ENCODE measurements at places on chromosomes 2 and 18.

- no peak for DNase-seq
Measured at GRCh38 chr18:49227001-49227380, 233.5 kb downstream of the DYM start.

DNA sequence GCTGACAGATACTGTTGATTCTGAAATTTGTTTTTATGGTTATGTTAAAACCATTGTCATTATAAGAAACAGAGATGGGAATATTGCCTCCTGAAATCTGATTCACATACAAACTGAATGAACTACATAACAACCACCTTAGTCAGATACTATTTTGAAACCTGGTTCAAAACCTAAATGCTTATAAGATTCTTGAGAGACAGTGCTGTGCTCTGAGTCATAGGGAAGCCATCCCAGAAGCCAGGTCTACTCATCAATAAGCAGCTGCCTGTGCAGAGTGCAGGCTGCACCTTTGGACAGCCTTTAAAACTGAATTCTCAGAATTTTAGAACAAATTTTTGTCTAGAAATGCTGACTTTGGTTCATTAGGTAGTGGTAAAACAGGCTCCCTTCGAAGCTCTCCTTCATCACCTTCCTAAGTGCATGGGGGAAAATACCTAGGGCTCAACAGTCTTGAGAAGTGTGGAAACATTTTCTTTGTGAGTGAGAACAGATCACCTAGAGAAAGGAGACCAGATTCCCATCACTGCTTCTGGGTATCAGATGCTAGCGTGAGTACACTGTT, at the start of gene SERPINB7:
TSS of gene SERPINB7 (plus strand) at position 253 of the 565 bp plus-strand sequence. CDS start 6,955 bp downstream, outside the sequence.
- DNase-seq = peak; percentile 37

DNA sequence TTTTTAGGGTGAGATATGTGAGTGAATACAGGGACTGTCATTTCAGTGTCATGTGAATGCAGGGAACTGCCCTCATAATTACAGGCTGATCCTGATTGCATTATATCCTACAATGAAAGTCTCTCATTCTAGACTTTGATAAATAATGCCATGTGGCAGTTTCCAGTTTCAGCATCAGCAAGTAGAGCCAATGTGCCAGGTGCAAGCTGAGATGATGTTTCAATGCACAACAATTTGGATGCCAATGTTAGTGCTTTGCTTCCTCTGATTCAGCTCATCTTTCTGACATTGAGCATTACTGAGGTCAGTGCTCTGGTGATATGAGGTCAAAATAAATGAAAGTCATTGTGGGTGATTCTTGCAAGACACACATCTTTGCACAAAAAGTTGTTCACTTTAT, 63.7 kb upstream of the TFPI start:
- no peak for DNase-seq

GRCh38 chr2:120959426-120959825, 223.8 kb downstream of the GLI2 start:
- no peak for DNase-seq

All from astrocyte of the cerebellum (primary cell).